CD4-positive, alpha-beta T cell treated with Interleukin-4 for 1 hour (primary cell): ENCODE measurements at places on chromosomes 2 and 18.

DNA sequence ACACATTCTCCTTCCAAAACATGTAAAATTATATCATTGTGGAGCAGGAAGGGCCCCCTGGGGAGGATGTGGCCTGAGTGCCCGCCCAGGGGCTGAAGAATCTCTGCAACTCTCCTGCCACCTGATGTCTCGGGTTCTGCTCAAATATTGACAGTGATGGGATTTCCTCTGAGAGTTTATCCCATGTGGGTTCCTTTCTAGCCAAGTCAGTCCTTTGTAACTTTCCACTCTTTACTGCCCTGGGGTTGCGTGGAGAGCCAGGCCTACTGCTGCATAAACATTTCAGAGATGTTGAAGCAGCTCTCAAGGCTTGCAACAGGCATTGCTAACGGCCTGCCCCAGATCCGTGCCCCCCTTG lies 4.0 kb upstream of the RAB17 start:
- no peak for DNase-seq

GRCh38 chr2:120912101-120912985 lies 176.7 kb downstream of the GLI2 start:
- DNase-seq, result no peak

DNA sequence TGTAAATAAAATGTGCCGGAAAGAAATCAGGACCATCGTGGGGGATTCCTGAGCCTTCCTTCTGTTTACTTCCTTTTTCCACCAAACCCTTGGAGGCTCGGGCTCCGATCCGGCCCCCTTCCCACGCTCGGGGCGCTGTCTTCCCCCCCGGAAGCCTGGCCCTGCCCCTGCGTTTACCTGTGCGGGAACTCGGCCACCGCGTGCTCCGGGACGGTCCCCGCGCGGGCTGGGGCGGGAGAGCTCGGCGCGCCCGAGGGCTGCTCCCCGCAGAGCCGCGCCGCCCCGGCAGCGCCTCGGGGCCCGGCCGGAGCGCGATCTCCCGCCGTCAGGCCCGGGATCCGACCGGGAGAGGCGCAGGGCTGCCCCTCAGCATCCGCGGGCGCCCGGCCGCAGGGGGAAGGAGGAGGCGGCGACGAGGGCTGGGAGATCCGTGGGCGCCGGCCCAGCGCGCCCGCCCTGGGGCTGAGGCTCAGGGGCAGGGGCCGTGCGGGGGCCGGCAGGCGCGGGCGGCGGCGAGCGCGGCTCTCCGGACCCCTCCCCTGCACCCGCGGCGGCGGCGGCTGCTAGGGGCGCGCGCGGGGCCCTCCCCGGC lies 435 bp downstream of the ADCY3 start:
- DNase-seq, result no peak

- no peak for DNase-seq
Observed at GRCh38 chr18:64401268-64402060, 252.6 kb upstream of the LINC00305 start.

DNA sequence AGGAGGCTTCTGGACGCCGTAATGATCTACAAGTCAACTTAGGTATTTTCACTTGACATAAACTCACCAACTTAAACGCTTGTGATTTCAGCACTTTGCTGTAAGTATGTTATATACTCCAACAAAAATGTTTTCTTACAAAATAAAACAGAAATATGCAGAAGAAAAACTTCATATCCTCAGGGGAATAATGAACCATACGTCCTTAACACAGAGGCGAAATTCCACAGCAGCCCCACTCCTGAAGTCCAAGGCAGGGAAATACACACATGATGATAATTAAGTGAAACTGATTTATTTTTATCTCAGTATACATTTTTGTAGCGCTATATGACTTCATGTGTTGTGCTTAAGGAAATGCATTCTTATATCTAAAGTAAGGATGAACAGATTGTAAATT lies 335.4 kb upstream of the VWC2L start:
- no peak for DNase-seq

GRCh38 chr2:232871418-232871834 lies 1.4 kb downstream of the SNORC start:
- DNase-seq, result no peak

- DNase-seq, result no peak
Observed at GRCh38 chr2:229695961-229696360, 18.4 kb downstream of the DNER start.
